ENCODE measurements at places on chromosomes 12 and 14.
A peak's percentile ranks its signal among the peaks of the same experiment; 100 is the strongest.

DNA sequence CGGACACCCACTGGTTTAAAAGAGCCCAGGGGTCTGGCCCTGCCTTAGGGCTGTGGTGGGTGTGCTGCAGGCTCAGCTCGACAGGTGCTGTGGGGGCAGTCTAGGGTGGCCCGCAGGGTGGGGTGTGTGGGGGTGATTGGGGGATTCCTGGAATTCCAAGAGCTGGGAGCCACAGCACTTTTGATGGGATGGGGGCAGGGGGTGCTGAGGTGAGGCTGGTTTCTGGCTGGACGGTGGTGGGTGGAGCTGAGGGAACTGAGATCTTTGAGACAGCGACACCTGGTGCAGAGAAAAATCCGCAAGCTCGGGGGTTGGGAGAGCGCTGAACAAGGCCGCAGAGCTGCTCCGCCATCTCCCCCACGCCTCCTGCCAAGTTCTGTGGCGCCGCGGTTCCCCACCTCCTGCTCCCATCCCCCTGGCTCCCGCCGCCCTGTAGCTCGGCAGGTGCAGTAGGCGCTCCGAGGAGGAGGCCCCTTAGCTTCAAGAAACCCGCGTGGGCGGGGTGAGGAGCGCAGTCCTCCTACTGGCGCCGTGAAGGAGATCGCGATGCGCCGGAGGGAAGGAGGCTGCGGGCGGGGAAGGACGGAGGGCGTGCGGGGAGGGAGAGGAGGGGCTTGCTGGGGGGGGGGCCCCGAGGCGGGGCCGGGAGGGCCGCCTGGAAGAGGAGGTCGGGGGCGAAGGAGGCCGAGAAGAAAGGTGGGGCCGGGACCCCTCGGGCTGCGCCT lies 1.3 kb upstream of the TEDC1 start:
- peak; percentile 84 for DNase-seq

- DNase-seq: no peak
Measured at GRCh38 chr12:106766393-106766826, 8.1 kb upstream of the RIC8B start.

DNA sequence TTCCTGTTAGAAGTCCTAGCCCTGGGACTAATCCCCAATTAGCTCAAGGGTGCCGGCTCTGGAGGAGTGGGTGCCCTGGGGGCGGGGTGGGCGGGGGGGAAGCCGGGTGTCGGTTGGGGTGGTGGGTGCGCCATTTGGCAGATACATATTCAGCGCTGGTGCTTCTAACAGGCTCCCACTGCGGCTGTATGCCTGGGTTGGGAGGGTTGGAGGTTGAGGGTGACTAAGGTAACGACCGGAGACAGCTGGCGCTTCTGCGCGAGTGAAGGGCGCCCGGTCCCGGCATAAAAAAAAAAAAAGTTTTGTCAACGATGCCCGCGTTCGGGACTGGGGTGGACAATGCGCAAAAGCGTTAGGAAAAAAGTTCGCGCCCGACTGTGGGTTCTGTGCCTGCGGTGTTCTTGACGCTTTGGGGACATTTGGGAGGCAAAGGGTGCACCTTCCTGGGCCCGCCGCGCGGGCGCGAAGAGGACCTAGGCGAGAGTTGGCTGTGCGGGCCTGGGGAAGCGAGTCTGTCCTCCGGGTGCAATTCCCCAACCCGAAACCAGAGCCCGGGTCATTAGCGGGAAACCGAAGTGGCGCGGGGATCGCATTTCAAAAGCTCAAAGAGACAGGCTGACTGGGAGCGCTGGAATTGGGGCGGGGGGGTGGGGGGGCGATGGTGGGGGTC lies 19.2 kb downstream of the TBX3 start:
- no peak for DNase-seq

DNA sequence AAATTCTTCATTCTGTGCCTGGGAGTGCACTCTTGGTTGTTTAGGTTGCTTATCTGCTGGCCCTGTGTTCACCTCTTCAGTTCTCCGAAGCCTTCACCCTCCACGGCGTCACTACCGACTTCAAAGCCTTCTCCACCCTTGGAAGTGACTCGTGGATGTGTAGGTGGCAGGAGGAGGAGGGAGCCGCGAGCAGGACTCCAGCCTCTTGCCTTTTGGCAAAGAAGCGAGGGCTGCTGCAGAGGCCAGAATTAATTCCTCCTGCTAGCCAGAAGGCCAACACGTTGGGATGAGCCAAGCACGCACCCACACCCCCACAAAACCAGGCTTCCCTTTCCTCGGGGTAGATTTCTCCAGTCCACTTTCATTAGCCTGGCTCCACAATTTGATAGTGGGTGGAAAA lies 86.5 kb downstream of the TBX5 start:
- DNase-seq: no peak

DNA sequence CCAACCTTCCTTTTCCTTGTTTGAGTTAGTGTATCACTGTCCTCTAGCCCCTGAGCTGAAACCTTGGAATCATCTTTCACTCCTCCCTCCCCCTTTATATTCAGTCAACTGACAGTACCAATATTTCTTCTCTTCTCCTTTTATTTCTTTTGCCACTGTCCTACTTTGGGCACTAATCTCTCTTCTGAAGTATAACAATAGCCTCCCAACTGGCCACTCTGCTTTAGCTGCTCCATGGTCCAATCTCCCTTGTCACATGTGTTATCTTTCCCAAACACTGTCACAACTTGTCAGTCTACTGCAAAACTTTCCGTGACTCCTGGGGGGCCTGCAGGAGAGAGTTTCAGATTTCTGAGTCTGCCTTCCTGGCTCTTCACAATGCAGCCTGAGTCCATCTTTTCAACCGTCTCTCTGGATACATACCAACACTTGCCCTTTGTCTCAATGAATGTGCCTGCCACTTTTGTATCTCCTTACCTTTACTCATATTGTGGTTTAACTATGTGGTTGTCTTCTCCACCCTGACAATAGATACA lies 471.2 kb downstream of the DIO2 start:
- DNase-seq: no peak

DNA sequence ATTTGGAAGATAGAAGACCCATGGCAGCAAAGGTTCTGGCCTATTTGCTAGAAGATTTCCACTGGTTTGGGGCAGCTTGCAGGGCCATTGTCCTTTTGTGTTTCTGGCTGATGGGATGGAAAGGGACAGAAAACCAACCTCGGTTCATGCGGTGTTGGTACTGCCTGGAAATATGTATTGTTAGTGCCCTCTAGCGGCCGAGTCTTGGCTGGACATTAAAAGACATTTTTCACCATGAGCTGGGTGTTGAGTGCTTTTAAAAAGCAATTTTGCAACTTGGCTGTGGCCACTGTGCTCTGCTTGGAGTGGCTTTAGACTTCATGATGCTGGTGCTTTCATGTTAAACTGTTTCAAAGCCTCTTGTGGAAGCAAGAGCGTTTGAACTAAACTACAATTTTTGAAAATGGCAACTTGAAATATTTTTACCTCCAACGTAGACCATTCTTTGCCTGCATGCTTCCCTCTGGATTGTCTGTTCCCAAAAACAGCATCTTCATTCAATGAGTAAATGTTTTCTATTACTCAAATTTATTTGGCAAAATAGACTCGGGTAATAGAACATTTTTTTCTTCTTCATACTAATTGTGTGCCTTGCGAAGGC lies 102.7 kb upstream of the TBX5 start:
- peak; percentile 34 for DNase-seq

- no peak for DNase-seq
Measured at GRCh38 chr12:85627584-85627983, 208.6 kb downstream of the RASSF9 start.

DNA sequence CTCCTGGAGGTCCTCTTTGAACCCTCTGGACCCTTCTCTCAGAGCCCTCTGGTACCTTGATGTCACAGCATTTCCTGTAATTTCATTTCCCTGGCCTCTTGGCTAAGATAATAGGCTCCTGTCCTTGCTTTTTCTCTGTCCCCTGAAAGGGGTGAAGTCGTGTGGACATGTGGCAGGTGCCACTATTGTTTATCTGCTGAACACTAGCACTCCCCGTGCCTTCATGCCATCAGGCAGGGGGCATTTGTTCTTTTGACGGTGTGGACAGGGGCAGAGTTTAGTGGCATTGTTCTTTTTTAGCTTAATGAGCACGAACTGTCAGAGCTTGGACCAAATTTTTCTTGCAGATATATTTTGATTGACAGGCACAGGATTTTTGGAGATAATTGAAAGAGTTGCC lies 166.0 kb downstream of the RGS6 start:
- no peak for DNase-seq

- no peak for DNase-seq
Measured at GRCh38 chr14:103071544-103072251, 12.3 kb upstream of the LBHD2 start.

DNA sequence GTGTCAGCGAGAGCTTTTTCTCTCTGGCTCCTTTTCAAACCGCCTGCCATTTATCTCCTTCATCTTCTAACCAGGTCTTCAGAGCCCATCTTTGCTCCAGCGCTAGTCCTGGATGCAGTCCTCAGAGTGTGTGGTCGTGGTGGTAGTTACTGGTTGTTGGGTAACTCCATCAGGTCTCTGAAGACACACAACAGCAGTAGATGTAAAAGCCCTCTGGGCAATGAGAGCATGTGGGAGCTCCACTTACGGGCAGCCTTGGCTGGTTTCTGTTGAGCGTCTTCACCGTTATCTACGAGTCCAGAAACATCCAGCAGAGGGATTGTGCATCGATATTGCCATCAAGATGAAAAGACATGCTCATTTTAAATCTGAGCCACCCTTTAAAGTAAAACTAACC lies 61.2 kb downstream of the FBXL14 start:
- DNase-seq: no peak

DNA sequence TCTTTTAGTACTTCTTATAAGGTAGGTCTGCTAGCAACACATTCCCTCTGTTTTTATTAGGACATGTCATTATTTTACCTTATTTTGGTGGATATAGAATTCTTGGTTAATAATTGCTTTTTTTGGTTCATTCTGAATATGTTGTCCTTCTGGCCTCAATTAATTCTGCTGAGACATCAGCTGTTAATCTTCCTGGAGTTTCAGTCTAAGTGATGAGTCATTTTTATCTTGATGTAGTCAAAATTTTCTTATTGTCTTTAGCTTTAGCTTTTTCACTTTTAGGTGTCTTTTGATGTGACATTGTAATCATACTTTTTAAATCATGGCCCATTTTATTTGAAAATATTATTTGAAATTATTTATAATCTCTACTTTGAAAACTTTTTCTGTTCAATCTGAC lies 104.9 kb upstream of the PMCH start:
- no peak for DNase-seq

- no peak for DNase-seq
Measured at GRCh38 chr12:49864798-49865090, 21.8 kb upstream of the BCDIN3D start.

DNA sequence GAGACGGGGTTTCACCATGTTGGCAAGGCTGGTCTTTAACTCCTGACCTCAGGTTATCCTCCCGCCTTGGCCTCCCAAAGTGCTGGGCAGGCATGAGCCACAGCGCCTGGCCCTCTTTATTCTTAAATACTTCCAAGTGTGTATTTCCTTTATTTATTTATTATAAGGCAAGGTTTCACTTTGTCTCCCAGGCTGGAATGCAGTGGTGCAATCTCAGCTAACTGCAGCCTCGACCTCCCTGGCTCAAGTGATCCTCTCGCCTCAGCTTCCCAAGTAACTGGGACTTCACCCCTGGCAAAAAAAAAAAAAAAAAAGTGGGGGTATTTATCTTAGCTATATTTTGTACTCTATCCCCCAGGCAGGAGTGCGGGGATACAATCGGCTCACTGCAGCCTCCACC lies 6.8 kb downstream of the FAM216A start:
- no peak for DNase-seq

DNA sequence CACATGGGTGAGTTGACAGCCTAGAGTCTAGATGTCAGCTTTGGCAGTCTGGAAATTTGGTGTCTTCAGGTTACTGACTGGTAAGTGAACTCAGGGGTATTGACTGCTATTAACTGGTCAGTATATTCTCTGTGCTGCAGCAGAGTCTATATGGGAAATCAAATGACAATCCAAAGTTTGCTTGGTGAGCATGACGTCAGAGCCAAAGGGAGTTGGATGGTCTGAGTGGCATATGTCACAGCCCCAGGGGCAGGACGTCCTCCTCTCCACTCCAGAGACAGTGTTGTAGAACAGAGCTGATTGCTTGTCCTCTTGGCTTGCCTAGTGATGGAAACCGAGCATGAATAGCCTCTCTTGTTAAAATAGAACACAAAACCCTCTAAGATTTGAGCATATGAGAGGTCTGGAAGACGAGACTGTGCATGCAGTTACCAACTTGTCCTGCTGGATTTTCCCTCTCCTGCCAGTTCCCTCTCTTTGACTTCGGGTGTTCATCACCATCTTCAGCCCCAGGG lies 3.3 kb upstream of the TBC1D30 start:
- DNase-seq: no peak

DNA sequence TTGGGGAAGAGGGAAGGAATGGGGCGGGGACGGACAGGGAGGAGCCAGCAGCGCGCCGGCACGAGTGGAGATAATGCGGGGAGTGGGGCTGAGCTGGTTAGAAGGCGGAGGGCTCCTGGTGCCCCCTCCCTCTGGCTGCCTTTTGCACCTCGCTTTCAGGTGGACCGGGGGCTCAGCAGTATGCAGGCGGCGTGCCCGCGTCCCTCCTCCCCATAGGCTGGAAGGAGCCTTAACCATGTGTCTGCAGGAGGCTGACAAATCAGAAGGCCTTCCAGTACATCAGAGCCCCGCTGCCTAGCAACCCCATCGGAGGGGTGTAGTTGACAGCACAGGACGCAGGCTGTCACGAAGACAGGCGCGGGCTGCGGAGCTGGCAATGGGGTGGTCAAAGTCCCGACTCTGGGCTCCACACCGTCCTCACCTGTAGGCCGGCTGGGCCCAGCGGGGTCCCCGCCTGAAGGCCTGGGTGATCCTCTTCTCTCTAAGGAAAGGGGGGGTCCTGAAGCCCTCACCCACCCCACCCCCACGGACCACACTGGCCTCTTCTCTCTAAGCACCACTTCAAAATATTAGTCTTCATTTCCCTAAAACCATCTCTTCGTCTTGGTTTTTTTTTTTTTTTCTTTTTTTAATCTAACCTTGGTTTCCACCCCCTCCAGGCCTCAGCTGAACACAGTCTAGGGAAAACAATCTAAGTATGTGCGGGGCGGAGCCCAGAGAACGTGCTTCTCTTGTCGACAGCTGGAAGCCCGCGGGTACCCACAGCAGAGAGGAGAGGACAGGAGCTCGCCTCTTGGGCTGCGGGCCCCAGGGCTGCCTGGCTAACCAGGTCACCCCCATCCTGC lies 44.5 kb downstream of the KDM2B start:
- DNase-seq: peak; percentile 87

DNA sequence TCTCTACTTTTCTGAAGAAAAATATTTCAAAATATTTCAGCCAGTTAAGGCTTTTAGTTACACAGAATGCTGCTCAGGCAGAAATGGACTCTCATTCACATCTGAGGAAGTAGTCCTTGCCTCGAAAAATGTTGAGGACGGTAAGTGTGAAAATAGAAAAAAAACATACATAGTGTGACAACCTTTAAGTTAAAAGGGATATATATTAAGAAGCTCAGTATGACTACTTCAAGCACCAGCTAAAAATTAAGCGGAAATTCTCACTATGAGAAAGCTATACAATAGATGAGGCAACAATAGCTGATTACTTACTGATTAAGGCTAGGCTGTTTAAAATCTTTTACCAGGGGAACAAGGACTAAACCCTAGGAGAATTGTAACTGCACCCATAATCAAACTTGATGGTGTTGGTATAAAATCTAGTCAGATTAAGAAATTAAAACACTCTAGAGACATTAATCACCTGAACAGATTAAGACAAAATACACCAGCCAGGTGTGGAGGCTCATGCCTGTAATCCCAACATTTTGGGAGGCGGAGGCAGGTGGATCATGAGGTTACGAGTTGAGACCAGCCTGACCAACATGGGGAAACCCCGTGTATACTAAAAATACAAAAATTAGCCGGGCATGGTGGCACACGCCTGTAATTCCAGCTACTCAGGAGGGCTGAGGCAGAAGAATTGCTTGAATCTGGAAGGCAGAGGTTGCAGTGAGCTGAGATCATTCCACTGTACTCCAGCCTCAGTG lies 53.9 kb downstream of the HNRNPC start:
- no peak for DNase-seq

GRCh38 chr14:78519863-78520262 lies 349.7 kb downstream of the NRXN3 start:
- no peak for DNase-seq

All from GM12864 (cell line).